ENCODE measurements at places on chromosomes 13 and 19.

DNA sequence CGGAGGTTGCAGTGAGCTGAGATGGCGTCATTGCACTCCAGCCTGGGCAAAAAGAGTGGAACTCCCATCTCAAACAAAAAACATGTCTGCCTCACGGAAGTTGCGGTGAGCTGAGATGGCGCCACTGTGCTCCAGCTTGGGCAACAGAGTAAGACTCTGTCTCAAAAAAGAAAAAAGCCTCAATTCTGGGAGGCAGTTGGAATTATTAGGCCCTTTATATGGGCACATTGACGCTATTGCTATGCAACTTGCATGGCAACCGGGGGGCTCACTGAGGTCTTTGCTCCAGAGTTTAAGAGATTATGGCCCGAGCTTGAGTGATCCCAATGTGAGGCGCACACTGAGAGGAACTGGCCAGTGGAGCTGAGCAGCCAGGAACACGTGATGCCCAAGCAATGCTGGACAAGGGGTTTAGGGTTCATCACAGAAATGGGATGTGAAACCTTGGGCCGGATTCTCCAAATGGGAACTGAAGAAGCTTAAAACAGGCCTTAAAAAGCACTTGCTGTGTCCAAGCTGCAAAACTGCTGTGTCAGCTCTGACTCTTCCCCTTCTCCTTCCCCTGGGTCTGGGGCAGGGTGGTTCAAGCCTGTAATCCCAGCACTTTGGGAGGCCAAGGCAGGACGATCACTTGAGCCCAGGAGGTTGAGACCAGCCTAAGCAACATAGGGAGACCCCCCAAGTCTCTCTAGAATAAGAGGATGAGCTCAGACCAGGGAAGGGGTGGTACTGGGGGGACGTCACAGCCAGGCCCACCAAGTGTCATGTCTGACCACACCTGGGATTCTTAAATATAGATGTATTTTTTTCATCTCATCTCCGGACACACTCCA lies 2.5 kb downstream of the FTL start:
- peak; percentile 29 for DNase-seq

GRCh38 chr19:11848200-11848593 lies 329 bp upstream of the ZNF439 start:
- no peak for DNase-seq

GRCh38 chr13:98591721-98592361 lies 14.9 kb upstream of the STK24 start:
- DNase-seq, result no peak

GRCh38 chr13:40662866-40663265 lies 3.6 kb downstream of the FOXO1 start:
- DNase-seq, result no peak

DNA sequence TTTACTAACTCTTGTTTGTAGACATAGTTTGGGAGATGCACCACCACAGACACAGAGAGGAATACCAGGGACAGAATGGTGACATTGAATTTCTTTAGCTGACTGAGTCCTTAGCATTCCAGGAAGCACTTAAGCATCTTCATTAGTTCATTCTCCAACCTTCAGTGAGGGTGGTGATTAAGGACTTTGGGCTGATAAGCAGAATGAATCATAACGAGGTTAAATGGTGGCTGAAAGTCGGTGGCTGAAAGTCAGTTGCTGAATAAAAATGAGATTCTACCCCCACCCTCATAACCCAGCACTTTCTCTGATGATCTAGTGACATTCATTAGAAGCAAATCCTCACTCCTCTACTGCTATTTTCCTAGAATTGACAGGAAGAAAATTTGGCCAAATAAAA lies 10.6 kb downstream of the PCDH8 start:
- no peak for DNase-seq

DNA sequence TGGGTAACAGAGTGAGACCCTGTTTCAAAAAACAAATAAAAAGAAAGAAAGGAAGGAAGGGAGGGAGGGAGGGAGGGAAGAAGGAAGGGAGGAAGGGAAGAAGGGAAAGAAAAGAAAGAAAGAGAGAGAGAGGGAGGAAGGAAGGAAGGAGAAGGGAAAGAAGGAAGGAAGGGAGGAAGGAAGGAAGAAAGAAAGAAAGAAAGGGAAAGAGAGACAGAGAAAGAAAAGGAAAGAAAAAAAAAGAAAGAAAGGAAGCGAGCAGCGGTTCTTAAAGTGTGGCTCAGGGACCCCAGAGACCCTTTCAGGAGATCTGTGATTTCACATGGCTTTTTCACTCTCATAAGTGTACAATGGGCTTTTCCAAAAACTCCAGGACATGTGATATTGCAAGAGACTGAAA lies 9.9 kb upstream of the CADM4 start:
- DNase-seq, result no peak

DNA sequence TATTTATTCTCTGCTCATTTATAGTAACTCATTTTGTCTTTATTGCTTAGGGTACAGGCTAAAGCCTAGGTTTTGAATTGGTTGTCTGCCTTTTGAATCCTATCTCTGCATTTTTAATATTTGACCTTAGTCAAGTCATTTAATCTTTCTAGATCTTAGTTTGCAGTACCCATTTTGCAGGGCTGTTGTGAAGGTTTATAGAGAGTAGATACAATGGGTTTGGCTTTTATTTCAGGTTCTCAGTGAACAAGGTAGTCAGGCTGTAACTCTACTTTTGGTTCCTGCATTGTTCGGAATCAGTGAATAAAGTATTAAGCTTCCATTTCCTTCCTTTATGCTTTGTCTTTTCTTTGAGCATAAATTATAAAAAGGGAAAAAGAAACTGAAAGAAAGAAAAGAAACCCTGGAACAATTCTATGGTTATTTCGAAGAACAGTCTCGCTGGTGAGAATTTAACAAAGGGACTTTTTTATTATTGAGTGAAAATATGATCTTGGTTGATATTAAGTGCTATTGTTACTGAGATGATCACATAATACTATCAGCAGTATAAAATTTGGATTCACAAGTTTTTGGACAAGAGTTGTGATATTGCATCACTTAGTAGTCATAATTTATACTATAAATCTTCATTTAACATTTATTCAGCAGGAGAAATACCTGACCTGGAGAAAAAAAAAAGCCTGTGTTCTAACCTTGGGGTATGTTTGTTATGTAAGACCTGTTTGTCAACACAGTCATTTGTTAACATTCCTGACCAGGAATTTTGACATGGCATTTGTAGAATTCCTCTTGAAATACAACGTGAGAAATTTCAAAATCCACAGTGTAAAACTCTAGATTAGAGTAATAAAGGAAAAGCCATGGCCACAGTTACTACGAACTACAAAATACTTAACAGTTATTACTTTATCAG lies 91.3 kb downstream of the ZMYM2 start:
- DNase-seq, result no peak

DNA sequence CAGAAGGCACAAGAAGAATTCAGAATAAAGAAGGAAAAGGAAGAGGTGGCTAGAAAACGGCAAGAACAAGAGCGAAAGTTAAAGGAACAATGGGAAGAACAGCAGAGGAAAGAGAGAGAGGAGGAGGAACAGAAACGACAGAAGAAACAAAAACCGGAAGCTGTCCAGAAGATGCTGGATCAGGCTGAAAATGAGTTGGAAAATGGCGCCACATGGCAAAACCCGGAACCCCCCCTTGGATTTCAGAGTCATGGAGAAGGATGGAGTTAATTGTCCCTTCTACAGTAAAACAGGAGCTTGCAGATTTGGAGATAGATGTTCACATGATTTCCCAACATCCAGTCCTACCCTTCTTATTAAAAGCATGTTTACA lies 6.7 kb downstream of the CD209 start:
- no peak for DNase-seq

DNA sequence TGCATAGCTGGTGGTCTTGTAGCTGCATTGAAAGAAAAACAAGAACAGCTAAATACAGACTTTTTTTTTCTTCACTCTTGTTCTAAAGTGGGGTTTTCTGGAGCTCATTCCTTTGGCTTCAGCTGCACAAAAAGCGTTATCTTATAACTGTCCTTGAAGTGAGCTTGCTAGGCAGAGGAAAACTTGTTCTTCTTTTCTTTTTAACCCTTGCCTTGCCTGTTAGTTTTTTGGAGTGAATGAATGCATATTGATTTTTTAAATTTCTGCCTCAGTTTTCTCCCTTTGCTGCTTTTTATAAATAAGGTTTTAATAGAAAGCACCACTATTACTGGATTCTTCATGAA lies 1.5 kb downstream of the ZNF765 start:
- DNase-seq, result no peak

DNA sequence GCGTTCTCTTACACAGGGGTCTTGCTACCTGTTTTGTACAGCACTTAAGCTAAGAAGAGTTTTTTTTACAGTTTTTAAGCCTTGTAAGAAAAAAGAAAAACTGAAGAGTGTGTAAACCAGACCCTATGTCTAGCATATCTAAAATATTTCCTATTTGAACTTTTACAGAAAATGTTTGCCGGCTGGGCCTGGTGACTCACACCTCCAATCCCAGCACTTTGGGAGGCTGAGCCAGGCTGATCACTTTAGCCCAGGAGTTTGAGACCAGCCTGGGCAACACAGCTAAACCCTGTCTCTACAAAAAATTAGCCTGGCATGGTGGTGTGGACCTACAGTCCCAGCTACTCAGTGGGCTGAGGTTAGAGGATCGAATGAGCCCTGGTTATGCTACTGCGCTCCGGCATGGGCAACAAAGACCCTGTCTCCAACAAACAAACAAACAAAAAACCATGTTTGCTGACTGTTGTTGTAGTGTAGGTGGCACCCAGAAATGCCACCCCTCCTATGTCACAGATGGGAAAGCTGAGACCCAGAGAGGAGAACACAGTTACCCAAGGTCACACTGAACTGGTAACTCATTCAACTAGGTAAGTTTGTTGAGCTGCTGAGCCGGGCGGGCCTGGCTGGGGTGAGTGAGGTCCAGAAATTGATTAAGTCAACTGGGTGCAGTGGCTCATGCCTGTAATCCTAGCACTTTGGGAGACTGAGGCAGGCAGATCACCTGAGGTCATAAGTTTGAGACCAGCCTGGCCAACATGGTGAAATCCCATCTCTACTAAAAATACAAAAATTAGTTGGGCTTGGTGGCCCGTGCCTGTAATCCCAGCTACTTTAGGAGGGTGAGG lies 1.9 kb upstream of the VASP start:
- DNase-seq, result peak; percentile 64

GRCh38 chr19:28794301-28794700 lies 418.6 kb downstream of the UQCRFS1 start:
- DNase-seq, result no peak

- peak; percentile 52 for DNase-seq
Observed at GRCh38 chr13:64553411-64554129, 2676.6 kb downstream of the PCDH9 start.

DNA sequence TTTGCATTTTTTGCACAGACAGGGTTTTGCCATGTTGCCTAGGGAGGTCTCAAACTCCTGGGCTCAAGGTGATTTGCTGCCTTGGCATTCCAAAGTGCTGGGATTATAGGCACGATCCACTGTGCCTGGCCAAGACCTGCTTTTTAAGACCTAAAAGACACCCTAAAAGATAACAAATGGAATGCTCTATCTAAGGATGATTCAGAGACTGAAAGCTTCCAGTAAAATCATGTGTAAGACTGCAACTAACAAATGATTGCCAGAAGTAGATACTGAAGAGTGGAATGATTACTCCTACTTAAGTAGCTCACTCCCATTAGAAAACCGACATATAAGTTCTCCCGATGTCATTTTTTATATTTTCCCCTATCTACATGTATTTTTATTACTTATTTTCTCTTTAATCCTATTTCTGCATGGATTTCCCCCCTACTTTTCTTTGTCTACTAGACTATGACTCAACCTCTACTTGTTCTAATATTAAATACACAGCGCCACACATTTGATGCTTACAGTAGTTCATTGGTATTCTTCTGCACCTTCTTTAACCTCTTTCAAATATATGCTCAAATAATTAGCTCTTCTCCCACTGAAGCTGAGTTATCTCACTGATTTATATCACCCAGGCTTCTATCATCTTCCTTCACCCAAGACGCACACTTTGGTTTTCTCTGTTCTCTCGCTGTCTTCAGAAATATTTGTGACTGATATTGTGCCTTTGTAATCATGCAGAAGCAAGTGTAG lies 32.2 kb upstream of the KLF12 start:
- no peak for DNase-seq

DNA sequence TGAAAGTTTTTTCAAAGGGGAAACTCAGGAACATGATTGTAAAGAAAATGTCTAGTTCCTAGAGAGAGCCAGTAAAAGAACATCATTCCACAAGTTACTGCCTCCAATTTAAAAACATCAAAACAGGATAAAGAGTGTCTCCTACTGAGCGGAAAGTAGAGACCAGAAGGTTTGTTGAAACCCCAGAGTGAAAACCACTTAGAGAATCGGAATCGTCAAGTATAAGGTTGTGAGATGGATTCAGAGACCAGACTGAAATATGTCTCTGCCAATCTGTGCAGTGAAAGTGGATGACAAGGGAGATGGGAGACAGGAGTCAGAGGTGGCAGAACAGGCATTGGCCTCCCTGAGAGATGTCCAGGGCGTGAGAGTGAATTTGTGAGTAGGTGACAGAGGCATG lies 133.4 kb downstream of the GPC6 start:
- no peak for DNase-seq

GRCh38 chr19:4061178-4061682 lies 5.5 kb downstream of the ZBTB7A start:
- no peak for DNase-seq

GRCh38 chr13:47705185-47705584 lies 295.9 kb downstream of the SUCLA2 start:
- no peak for DNase-seq

GRCh38 chr19:30428844-30429243 lies 56.7 kb downstream of the ZNF536 start:
- DNase-seq, result no peak

DNA sequence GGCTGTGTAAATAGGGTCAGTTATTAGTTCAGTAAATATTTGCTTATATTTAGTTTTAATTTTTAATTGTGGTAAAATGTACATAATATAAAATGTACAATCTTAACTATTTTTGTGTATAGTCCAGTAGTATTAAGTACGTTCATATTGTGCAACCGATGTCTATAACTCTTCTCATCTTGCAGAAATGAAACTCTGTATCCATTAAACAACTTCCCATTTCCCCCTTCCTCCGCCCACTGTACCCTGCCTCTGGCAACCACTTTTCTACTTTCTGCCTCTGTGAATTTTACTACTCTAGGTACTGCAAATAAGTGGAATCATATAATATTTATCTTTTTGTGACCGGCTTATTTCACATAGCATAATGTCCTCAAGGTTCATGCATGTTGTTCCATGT lies 24.4 kb downstream of the UBAC2 start:
- DNase-seq, result no peak

GRCh38 chr13:74027161-74027779 lies 106.9 kb downstream of the KLF12 start:
- no peak for DNase-seq

DNA sequence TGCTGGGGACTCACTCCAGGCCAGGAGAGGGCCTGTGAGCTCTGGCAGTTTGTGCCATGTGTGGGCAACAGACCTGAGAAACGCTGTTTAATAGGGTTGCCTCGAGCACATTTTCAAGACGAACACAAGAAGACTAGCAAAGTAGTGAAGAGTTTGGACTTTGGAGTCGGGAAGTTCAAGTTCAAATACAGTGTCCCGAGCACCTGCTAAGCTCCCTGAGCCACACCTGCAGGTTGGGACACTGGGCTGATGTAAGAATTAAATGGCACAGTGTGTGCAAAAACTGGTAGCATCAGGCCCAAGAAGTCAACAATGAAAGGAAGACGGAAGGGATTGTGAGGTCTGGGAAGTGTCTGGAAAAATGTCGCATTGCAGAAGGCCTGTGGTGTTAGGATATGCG lies 112.8 kb upstream of the PABPC3 start:
- DNase-seq, result no peak

All from fibroblast of skin of back (primary cell).